CD4-positive, alpha-beta T cell treated with Interleukin-17A for 4 hours (primary cell): ENCODE measurements at places on chromosomes 2 and 18.

- DNase-seq: no peak
Measured at GRCh38 chr2:211103989-211104388, 547.6 kb downstream of the CPS1 start.

- no peak for DNase-seq
Measured at GRCh38 chr18:22933966-22934423, 867 bp downstream of the RBBP8 start.

GRCh38 chr2:207967121-207967520 is 58.2 kb downstream of the PLEKHM3 start:
- DNase-seq: no peak

GRCh38 chr18:62446511-62446910 is 76.3 kb upstream of the ZCCHC2 start:
- DNase-seq: no peak

- no peak for DNase-seq
Measured at GRCh38 chr2:178990533-178991241, 59.2 kb downstream of the CCDC141 start.

- DNase-seq: no peak
Measured at GRCh38 chr2:202718614-202719013, 83.8 kb downstream of the FAM117B start.

DNA sequence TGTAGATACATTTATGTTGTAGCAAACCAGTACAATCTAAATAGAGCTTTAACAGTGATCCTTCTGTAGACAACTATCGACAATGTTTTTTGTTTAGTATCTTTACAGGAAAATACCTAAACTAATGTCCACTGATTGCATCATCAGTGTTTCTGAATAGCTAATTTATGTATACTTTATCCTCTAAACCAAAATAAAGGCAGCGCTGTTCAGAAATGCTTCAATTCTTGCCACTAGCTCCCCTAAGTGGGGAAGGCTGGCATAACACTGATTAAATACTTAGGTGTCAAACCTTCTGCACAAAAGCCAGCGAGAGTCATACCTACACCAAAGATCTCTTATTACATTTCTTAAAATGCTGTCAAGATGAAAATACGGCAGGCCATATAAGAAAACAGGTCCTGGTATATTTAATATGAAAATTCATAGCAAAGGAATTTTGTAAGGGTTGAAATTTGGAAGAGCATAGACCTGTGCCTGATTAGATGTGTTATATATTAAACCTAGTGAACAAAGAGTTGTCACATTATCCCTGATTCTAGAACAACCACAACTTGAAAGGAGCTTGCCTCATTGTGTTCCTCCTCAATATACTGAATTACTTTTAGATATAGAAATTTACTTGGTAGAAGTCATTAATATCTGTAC is 1693.4 kb upstream of the SLC39A10 start:
- DNase-seq: no peak

GRCh38 chr2:36330473-36331395 is 24.8 kb upstream of the CRIM1 start:
- DNase-seq: no peak

GRCh38 chr18:14914771-14915170 is 166.8 kb downstream of the ANKRD30B start:
- no peak for DNase-seq

DNA sequence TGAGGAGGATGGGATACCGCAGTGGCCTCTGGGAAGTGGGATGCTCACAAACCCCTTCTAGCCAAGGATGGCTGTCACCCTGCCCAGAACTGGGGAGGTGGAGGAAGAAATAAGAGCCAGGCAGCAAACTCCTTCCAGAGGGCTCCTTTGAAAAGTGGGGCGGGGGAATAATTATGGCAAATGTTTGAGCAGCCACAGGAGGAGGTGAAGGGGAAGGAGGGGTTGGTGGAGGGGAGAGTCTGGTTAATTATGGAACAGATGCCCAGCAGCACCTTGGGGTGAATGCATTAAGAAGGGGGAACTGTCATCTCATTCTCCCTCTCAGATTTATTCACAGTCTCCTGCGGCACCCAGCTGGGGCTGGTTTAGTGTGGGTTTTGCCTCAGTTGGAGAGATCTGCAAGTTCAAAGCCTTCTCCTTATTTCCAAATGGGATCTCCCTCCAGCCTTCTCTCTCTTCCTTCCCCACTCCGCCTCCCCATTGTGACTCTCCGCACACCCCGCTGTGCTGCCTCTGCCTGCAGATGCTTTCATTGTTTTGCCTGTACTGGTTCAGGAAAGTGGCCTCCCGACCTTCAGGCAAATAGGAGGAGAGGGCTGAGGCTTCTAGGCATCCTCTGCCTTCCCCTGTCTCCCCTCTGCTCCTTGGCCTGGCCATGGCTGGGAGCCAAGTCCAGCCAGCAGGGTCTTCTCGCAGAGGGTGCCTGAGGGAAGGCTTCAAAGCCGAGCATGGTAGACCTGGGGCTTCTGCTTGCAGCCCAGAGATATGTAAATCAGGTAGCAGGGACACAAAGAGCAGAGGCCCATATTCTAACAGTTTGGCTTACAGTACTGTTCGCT is 457.2 kb upstream of the MEX3C start:
- no peak for DNase-seq

- DNase-seq: no peak
Measured at GRCh38 chr2:128746356-128746755, 427.7 kb upstream of the HS6ST1 start.

DNA sequence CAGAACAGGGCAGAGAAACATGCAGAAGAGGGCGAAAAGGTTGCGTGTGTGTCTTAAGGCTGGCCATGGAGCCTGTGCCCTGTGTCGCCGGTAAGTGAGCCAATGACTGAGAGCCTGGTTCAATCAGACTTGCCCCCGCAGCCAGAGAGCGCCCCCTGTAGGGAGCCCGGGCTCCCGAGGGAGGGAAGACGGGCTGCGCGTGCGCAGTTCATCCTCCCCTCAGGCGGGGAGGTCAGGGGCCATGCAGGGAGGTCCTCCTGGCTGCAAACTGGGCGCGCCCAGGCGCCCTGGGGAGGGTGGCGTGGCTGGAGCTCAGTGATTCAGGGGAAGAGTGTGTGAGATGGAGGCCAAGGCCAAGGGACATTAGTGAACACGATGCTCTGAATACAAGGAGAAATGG is 276.6 kb downstream of the PHLPP1 start:
- no peak for DNase-seq

- DNase-seq: no peak
Measured at GRCh38 chr2:70214953-70215549, 24.2 kb upstream of the C2orf42 start.

DNA sequence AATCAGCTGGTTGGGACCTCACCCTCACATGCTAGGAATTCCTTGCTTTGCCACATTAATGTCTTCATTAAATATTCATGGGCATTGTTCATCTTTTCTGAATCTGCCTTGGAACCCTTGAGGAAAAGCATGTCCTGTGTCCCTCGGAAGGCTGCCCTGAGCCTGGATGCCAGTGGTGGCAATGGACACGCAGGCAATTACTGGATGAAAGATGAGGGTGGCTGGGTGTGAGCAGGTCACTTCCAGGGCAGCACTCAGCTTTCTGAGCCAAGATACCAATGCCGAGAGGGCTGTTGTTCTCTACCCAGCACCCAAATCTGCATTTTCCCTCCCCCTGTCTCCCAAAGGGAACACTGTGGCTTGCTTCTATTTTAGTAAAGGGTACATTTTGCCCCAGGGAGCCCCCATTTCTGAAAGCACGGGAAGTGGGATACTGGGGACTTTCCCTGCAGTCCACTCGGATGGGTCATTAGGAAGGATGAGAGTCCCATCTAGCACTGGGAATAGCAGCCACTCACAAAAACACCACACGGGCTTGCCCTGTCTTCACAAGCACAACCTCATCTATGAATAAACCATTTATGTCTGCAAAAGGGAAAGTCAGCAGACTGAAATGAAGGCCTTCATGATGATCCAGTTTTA is 234.8 kb downstream of the SOX11 start:
- no peak for DNase-seq
